Breast epithelium (tissue), 4 donors: ENCODE measurements at places on chromosomes 6 and 20. TPM values are rescaled to one million over a fixed set of nuclear protein-coding genes. Genes with fewer than 3 reads are reported as not detected.

The PRPF6 gene
- total RNA-seq, result 59.6 TPM

- no peaks in the 10 kb centered on the region for H3K36me3 ChIP-seq
- no peak for DNase-seq
- no peak overlapping the region for H3K27ac ChIP-seq
- no peaks in the 10 kb centered on the region for H3K27me3 ChIP-seq
- peaks cover 5% of the 10 kb centered on the region for H3K4me1 ChIP-seq
- no peak overlapping the region for H3K4me3 ChIP-seq
Measured at GRCh38 chr20:17646209-17646960, 35.7 kb downstream of the RRBP1 start.

DNA sequence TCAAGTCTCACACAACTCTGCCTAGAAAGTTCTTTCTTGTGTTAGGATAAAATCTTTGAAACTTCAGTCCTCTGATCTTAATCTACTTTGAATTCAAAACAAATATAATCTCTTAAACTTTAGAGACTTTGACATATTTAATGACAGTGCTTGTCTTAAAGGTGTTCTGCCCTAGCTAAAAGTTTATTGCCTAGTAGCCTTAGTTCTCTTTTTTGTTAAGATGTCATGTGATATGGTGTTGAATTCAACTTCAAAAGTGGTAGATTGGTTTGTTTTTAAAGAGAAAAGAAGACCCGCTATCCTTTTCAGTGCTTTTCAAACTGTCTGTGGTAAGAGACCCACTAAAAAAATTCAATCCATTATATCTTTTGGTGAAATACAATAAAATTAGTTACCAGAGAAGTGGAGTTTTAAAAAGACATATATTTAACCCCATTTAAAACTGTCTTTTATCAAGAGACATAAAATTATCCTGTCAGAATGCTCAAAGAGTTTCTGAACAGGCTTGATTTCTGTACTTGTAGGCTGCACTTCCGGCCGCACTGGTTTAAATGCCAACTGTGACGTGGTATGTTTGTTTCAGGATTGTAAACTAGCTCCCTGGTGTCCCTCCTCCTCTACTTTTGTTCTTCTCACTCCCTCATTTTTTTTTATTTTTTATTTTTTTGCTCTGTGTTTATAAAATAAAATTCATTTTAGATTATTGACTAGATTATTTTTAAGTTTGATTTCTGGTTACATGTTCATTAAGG is 76.5 kb downstream of the QKI start:
- peak overlapping the region; percentile 71 for H3K27ac ChIP-seq
- DNase-seq, result peak; percentile 80
- H3K4me1 ChIP-seq, result peaks cover 4% of the 10 kb centered on the region
- H3K36me3 ChIP-seq, result no peaks in the 10 kb centered on the region
- H3K4me3 ChIP-seq, result no peak overlapping the region
- H3K27me3 ChIP-seq, result no peaks in the 10 kb centered on the region

The PRR18 gene
- total RNA-seq, result 0.29 TPM

The DDX43 gene
- total RNA-seq, result 5.9 TPM

DNA sequence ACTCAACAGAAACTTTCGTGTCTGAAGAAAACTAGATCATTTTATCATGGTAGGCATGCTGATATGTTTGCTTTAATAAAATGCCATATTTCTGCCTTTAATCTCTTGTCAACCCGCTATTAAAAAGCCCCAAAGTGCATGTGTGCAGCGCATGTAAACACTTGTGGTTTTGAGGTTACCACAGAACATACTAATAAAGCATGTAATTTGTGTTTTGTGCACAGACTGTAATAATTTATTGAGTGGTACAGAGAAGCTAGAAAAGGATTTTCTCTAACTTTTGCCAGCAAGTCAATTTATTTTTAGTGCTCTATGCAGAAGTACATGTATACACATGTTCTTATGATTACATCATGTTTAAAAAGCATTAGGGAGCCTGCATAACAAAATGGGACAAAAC is 349.9 kb upstream of the SLC35B3 start:
- H3K4me1 ChIP-seq, result no peaks in the 10 kb centered on the region
- H3K27ac ChIP-seq, result no peak overlapping the region
- H3K4me3 ChIP-seq, result no peak overlapping the region

DNA sequence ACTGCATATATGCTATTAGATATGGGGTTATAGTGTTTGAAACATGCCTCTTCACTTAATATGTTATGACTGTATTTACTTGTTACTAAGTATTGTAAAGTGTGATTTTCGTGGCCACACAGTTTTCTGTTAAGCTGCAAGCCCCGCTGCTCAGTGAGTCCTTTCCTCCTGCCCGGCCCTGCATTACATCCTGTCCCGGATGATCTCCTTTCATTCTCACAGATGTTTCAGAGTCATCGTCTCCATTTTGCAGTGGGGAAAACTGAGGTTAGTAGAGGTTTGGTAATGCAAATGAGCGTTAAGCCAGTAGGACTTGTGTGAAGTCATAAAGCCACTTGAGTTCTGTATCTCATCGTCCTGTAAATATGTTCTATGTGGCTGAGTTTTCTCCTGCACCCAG is 155.5 kb downstream of the CFAP61 start:
- no peak overlapping the region for H3K4me3 ChIP-seq
- no peaks in the 10 kb centered on the region for H3K36me3 ChIP-seq
- H3K27ac ChIP-seq, result no peak overlapping the region
- H3K4me1 ChIP-seq, result no peaks in the 10 kb centered on the region
- no peaks in the 10 kb centered on the region for H3K27me3 ChIP-seq
- DNase-seq, result no peak

The SLC22A2 gene
- total RNA-seq, result not detected

DNA sequence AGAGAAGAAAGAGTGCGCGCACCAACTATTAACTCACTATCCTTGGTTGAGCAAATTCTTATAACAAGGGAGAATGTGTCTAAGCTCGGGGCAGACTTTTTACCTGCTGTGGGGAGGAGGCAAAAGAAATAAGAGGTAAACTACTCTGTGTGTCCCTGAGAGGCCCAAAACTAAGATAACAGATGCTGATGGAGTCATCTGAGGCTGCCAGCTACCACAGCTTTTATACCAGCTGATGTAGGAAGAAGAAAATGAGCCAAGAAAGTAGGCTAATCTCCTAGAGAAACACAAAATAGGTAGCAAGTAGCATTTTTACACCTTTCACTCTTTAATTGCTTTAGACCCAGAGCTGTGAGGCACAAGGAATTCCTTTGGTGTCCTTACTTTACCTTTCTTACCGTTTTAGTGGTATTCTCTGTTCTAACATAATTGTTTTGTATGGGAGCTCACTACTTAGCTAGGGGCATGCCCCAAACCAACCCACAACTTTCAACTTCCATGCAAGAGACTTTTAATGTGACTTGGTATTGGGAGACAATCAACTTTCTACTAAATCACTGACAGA is 27.8 kb upstream of the PIM1 start:
- H3K36me3 ChIP-seq, result no peaks in the 10 kb centered on the region
- H3K27me3 ChIP-seq, result no peaks in the 10 kb centered on the region
- DNase-seq, result no peak
- H3K4me1 ChIP-seq, result no peaks in the 10 kb centered on the region

DNA sequence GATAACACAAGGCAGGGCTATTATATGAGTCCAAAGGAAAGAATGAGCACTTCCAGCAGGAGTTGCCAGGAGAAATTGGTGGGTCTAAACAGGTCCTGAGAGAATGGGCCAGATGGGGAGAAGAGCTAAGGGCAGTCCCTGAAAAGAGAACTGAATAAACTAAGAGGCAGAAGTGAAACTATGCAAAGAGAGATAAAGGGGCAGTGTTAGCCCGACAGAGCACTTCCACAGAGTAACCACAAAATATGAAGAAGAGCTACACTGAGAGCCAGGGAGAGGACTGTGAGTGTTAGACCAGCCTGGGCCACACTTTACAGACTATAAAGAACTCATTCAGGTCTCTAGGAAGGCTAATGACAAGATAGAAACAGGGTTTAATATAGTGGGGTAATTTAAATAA is 43.8 kb downstream of the RALGAPA2 start:
- no peak overlapping the region for H3K27ac ChIP-seq
- H3K4me3 ChIP-seq, result no peak overlapping the region
- H3K4me1 ChIP-seq, result no peaks in the 10 kb centered on the region
- DNase-seq, result no peak
- H3K36me3 ChIP-seq, result no peaks in the 10 kb centered on the region

DNA sequence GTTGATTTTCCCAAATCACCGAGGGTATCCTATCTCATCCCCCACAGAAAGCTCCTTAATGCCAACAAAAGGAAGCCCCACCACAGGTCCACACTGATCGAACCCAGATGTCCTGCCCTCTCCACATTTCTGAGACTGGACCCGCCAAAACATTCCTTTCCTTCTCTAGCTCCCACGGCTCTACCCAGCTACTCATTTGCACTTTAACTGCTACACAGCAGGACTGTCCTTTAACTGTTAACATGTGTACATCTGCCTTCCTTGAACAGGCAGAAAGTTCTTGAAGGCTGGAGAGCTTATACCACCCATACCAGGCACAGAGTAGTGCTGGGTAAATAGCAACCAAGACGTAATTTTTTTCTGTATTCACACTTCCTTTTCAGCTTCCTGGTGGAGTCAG is 68.6 kb downstream of the TRMT6 start:
- no peaks in the 10 kb centered on the region for H3K27me3 ChIP-seq
- H3K27ac ChIP-seq, result no peak overlapping the region
- H3K4me3 ChIP-seq, result no peak overlapping the region
- H3K4me1 ChIP-seq, result no peaks in the 10 kb centered on the region
- DNase-seq, result no peak
- no peaks in the 10 kb centered on the region for H3K36me3 ChIP-seq

The NKAIN2 gene
- not detected for total RNA-seq

The KCNK15 gene
- 5.0 TPM for total RNA-seq

The TBX18 gene
- 8.8 TPM for total RNA-seq

DNA sequence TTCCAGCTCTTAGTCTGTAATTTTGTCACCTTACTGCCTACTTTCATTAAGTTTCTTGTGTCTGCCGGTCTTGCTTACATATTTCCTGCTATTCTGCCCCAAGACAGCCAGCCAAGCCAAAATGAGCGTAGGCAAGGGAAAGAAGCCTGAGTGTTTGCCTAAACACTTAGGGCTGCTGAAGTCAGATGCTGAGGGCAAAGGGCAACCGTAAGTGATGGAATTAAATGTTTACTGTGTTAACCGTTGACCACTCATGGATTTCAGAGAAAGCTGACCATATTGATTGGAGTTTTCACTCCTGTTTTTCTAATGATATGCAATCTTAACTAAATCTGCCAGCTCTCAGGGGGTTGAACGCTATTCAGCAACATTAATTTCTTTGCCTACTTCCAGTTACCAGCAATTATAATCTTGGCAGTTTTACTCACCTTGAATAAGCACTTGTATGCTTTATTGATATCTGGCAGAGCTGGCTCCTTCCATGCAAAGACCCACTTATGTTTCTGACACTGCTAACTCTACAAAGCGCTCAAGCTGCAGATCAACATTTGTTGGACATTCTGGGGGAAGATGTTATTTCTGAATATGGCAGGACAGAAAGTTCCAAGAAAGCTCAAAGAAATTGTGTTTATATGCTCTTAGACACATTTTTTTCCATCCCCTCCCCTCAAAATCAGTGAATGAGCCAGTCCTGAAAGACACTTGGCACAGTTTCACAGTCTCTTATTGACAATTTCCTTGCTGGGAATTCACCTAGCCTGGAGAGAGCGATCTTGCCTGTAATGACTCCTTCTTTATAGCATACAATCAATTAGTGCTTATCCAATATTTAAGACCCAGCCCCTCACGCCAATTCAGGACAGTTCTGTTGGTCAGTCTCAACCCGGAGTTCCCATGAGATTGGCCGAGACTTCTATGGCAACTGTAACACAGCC is 183.8 kb downstream of the PLCB1 start:
- H3K27me3 ChIP-seq, result no peaks in the 10 kb centered on the region
- H3K4me3 ChIP-seq, result no peak overlapping the region
- H3K36me3 ChIP-seq, result no peaks in the 10 kb centered on the region
- no peak overlapping the region for H3K27ac ChIP-seq

- H3K4me3 ChIP-seq, result no peak overlapping the region
- no peaks in the 10 kb centered on the region for H3K36me3 ChIP-seq
- H3K4me1 ChIP-seq, result no peaks in the 10 kb centered on the region
- no peak for DNase-seq
- no peaks in the 10 kb centered on the region for H3K27me3 ChIP-seq
Measured at GRCh38 chr6:43107344-43108062, 31.4 kb downstream of the PTK7 start.

The LRRN4 gene
- total RNA-seq, result 20.8 TPM

- DNase-seq, result no peak
- H3K36me3 ChIP-seq, result no peaks in the 10 kb centered on the region
- no peaks in the 10 kb centered on the region for H3K4me1 ChIP-seq
- no peak overlapping the region for H3K4me3 ChIP-seq
- H3K27ac ChIP-seq, result peak overlapping the region; percentile 19
Measured at GRCh38 chr6:39184906-39185580, 44.2 kb downstream of the KCNK5 start.

The TBC1D22B gene
- 12.4 TPM for total RNA-seq

GRCh38 chr20:2101865-2102584 is 398 bp downstream of the STK35 start:
- H3K27ac ChIP-seq, result peak overlapping the region; percentile 100
- no peaks in the 10 kb centered on the region for H3K36me3 ChIP-seq
- DNase-seq, result peak; percentile 89
- peaks cover 14% of the 10 kb centered on the region for H3K4me1 ChIP-seq

DNA sequence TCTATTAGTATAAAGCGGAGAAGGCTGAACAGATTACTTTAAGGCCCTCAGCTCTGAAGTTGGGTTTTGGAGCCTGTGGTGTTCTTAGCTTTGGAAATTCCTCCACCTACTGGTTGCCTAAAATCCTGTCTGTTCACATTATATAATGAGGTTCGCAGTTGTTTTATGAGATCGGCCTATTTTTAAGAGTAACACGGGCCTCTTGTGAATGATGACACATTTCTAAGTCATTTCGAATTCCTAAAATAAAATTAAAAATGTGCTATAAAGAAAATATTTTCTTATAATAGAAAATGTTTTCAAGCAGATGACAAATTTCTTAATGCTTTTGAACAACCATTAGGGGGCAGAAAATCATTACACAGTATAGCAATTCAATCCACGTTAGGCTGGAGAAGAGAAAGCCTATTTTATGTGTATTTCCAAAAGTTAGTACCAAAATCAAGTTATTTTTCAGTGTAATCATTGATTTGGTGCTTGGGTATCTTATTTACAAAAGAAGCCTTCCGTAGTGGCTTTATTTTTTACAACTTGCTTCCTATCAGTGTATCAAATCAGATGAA is 15.8 kb upstream of the FAM8A1 start:
- DNase-seq, result no peak
- H3K36me3 ChIP-seq, result no peaks in the 10 kb centered on the region
- no peaks in the 10 kb centered on the region for H3K4me1 ChIP-seq

The SLC4A11 gene
- total RNA-seq, result 3.1 TPM

GRCh38 chr6:15248451-15249370 is 2.8 kb downstream of the JARID2 start:
- H3K4me1 ChIP-seq, result no peaks in the 10 kb centered on the region
- H3K27me3 ChIP-seq, result no peaks in the 10 kb centered on the region
- H3K36me3 ChIP-seq, result no peaks in the 10 kb centered on the region

- no peaks in the 10 kb centered on the region for H3K36me3 ChIP-seq
- H3K4me1 ChIP-seq, result no peaks in the 10 kb centered on the region
- H3K27ac ChIP-seq, result no peak overlapping the region
Measured at GRCh38 chr20:8800089-8800488, 268.8 kb upstream of the PLCB4 start.

The HNF4A gene
- total RNA-seq, result not detected

The SCRT2 gene
- total RNA-seq, result not detected
